Activated naive CD4-positive, alpha-beta T cell (primary cell): ENCODE measurements at places on chromosomes 4 and X.

DNA sequence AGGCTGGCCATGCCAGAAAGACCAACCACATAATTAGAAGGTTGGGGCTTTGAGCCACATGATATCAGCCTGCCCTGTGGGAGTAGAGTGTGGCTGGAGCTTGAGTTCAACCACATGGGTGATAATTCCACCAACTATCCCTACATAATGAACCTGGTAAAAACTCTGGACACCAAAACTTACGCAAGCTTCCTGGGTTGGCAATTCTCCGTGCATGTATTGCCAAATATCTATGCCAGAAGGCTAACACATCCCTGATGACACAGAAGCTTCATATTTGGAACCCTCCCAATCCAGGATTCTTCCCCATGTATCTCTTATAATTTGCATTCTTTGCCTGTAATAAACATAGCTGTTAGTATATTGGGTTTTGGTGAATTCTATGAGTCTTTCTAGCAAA lies 68.2 kb downstream of the FUNDC1 start:
- DNase-seq = no peak

GRCh38 chrX:120468071-120468470 lies 1.0 kb downstream of the LAMP2 start:
- DNase-seq = no peak

DNA sequence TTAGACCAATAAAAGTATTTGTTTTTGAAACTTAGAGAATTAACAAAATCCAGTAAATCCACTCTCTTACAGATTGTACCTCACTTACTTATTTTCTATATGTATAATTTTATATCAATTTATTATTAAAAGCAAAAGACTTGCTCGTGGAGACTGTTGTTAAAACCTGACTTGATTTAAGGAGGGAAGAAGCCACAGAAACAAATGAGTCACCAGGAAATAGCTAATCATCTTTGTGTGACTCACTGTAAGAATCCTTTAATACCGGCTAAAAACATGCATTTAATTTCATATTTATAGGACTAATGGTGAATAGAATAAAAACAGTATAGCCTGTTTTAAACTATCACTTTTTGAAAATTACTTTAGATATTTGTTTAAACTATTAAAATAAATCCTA lies 29.9 kb upstream of the UBE2NL start:
- no peak for DNase-seq

DNA sequence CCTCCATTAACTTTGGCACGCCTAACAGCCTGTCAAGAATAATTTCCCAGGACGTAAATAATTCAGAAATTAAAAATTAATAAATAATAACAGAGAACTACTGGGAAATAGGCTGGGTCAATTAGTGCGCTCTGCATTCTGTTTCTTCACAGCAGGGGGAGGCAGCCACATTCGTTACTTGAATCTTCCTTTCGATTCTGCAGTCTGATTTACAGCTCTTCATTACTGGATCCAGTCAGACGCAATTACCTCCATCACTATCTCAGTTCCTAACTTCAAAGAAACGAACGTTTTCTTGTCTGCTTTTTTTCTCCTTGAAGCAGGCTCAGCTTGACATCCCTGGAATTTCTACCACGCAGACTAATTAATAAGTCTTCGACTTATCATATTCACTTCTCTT lies 9.0 kb upstream of the RPL34 start:
- no peak for DNase-seq

- DNase-seq = no peak
Measured at GRCh38 chrX:79375340-79375739, 8.2 kb upstream of the ITM2A start.

DNA sequence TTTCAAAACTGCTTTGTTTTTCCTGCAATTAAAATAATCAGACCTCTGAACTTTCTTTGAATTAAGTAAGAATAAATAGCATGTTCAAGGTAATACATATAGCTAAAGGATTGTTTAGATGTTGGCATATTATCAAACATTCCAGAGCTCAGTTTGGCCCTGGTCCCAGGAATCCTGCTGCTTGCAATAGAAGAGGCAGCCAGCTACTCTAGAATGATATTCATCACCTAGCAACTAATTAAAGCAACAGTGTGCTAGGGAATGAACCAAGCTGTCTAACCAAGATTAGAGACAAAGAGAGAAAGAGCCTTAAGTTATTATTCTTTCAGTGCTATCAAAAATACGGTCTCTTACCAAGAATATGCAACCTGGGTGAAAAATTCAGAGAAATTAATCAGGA lies 460.9 kb downstream of the GABRG1 start:
- DNase-seq = no peak

DNA sequence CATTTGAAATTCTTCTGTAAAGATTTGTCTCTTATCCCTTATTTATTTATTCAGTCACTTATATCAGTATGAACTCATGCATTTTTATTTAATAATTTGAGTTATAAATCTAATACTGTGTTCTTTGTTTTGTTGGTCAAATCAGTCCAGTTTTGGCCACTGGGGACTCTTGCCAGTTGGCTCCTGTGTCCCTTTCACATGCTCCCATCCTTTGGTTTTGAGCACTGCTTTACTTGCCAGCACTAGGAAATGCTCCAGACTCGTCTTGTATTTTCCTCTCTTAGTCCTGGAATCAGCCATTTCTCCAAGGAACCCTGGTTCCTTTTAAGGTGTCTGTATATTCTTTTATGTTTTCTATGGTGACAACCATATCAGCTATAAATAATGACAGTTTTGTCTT lies 28.1 kb downstream of the KANTR start:
- DNase-seq = no peak

DNA sequence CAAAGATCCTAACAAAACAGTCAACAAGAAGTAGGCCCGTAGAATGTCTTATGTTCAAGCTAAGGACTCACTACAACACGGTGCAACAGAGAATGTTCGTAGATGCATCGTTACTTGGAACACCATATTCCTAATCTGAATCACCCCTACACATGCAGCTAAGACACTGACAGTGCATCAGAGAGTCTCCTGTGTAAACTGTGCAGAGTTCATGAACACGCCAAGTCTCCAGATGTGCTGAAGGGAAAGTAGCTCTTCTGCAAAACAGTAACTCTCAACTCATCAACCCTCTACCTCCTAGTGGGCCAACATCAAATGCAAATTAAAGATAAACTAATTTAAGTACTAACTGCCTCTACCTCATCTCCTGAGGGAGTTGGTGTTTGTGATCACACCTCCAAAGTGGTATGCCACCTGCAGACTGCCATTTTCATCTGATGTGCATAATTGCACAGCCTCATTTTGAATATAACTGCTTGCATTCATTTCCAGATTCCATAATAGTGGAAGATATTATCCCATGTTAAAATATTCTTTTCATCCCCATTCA lies 73.5 kb downstream of the MOSPD2 start:
- no peak for DNase-seq

DNA sequence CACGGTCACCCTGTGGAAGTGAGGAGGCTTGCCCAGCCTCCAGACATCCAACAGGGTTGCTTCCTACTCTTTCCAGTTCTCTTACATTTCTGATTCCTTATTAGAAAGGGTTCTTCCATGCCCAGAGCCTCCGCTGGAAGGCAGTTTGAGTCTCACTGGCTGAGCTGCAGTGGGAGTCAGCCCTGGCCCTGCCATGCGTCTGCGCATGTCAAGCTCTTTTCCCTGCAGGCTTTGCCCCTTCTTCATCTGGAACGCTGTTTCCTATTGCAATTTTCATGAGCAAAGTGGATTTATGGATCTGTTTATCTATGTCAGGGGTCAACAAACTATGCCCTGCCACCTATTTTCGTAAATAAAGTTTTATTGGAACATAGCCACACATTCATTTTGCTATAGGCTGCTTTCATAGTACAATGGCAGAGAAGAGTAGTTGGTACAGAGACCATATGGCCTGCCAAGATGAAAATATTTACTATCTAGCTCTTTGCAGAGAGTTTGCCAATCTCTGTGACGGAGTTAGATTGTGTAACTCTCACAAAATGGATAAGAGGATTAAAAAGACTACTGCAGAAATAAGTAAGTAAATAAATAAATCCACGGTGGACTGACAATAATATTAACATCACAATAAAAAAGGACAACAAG lies 3.9 kb upstream of the CHRNA9 start:
- no peak for DNase-seq
